ENCODE measurements at places on chromosomes 11 and 22.

- DNase-seq = no peak
Observed at GRCh38 chr11:21402274-21402673, 732.9 kb downstream of the NELL1 start.

DNA sequence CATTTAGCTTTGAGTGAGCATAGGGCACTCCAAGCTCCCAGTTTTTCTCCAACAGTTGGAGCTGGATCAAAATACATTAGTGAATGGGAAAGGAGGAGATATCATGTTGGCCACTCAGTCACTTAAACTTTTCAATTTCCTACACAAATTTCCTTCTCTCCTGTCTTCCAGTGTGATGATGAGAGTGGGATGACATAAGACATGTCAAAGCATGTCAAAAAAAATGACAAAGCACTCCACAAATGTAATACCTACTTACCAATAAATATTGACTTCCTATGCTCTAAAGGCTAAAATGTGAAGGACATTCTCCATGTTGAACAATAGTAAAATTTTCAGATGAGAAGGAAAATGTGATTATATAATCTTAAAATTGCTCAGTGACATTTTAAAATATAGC is 1.5 kb upstream of the GRM5 start:
- DNase-seq = no peak

DNA sequence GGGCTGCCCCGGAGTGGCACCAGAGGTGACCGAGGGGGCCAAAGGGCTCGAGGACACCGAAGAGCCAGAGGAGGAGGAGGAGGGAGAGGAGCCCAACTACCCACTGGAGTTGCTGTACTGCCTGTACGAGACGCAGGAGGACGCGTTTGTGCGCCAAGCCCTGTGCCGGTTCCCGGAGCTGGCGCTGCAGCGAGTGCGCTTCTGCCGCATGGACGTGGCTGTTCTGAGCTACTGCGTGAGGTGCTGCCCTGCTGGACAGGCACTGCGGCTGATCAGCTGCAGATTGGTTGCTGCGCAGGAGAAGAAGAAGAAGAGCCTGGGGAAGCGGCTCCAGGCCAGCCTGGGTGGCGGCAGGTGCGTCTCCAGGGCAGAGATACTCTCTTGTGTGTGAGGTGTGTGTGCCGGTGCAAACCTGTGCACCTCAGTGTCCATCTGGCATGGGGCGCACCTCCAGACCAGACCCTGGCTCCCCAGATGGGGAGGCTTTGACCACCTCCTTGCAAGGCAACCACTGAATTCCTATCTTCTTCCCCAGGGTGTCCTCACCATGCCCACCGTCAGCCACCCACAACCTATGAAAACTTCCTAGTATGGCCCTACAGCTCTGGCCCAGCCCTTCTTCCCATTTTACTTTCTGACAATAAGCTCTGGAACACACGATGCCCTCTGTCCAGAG is 3.4 kb downstream of the NLRP6 start:
- DNase-seq = no peak

DNA sequence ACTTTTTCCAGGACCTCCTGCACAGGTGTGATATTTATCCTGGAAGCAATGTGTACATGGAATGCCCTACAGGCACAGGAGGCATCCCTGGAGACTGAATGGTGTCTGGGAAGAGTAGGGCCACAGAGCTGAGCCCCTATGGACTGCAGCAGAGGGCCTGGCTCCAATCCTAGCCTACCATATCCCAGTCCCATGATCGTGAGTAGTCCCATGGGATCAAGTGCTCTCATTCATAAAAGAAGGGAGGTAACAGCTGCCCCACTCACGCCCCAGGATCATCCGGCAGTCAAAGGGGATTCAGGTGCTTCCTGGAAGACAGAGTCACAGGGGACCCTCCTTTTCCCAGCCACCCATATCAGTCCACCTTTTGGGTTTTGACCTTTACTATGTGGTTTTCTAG is 24.0 kb downstream of the ANKK1 start:
- no peak for DNase-seq

DNA sequence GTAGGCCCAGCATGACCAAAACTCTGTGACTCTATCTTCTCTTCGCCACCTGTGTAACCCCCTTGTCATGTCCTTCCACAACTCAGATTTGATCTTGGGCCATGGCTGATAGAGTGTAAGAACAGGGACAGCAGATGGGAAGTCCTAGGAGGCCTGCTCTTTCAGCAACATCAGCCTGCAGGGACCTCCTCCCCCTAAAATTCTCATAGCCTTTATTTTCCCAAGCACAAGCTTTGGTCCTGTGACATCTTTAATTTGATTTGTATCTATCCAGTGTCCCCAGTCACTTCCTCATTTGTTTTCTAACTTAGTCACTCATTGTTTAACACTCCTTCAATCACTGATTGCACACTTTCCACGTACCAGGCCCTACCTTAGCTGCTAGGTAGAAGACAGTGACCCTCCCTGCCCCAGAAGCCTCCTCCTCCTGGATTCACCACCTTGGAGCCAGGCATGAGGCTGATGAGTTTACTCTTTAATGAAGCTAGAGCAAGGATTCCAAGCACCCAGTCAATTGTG is 5.3 kb downstream of the UBQLN3 start:
- DNase-seq = no peak

DNA sequence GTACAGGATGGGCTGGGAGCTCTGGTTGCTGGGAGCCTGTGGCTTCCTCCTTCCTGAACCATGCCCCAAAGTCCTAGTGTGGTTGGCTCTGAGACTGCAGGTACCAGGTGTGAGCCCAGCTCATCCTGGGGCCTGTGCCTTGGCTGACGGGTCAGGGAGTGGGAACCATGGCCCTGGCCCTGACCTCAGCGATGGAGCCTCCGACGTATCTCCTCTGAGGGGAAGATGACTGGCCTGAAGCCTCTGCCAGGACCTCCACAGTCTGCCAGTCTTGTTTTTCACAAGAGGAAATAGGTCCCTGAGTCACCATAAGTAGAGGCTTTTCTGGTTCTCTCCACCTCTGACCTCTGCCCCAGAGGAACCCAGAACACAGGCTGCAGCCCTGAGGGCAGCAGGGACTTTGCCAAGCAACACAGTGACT is 3.4 kb downstream of the RCE1 start:
- no peak for DNase-seq

GRCh38 chr22:29151316-29151715 is 54.4 kb upstream of the EMID1 start:
- DNase-seq = no peak

DNA sequence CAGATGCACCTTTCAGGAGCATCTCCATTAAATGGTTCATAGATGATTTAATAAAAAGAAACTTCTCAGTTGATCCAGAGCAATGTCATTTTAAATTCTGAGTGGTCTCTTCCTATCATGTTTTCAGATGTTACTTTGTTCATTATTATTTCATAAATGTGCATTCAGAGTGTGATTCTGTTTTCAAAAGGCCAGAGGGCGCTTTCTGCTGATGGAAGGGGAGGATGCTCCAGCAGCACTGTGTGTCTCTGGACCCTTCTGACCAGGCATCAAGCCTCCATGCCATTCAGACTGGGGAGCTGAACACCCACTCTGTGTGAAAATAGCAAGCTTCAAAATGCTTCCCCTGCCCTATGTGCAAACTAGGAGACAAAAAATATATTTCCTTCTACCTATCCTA is 23.9 kb upstream of the CRTAM start:
- no peak for DNase-seq

DNA sequence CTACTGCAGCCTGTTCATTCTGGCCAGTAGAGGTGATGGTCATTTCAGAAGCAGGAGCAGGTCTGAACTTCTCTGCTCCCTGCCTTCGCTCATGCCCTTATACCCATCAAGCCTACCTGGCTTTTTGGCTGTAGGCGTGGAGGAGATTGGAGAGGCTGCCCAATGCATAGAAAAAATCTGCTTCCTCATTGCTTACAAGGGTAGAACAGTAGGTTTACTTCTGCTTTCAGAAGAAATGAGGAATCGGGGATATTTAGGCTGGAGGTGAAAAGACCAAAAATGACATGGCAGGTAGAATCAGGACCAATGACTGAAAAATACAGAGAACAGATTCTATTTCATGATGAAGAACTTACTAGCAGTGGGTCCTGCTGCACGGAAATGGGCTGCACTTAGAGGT is 72.9 kb upstream of the YWHAH start:
- DNase-seq = no peak

DNA sequence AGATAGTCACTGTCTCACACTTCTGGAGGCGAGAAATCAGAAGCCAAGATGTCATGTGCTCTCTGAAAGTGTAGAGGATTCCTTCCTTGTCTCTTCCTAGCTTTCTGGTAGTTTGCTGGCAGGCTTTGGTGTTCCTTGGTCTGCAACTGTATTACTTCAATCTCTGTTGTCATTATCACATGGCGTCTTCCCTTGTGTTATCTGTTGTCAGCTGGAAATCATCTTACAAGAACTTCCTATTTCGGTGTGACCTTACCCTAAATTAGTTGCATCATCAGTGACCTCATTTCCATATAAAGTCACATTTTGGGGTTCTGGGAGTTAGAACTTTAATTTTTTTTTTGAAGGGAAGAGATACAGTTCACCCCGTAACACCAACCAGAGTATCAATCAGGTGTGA is 3.3 kb upstream of the LIN7C start:
- no peak for DNase-seq

DNA sequence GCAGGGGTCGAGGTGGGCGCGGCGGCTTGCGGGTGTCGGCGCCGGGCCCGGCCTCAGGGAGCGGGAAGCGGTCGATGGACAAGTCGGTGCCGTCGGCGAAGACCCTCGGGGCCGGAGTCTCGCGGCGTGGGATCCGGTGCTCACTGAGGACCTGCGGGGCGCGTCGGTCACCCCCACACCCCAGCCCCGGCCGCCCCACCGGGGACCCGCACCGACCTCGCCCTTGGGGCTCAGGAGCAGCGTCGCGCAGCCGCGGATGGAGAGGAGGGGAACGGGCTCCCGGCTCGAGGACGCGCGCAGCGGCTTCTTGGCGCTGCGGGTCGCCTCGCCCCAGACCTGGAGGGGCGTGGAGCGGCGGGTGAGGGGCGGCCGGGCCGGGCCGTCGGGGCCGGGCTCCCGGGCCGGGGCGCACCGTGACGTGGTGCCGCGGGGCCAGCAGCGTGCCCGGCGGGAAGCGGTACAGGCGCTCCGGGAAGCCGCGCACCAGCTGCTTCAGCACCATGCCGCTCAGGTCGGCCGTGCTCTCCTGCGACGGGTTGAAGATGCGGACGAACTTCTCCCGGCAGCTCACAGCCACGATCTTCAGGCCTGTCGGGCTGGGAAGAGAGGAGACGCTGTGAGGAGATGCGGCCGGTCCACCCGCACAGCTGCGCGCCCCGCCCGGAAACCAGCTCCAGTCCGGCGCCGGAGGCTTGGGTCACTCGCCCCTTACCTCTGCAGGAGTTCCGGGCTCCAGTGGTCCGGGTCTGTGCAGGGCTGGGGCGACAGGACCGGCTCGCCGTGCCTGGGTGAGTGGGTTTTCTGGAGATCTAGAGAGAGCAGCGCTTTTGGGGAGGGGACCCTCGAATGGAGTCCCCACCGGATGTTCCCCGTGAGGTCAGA is 4.5 kb downstream of the LMNTD2 start:
- DNase-seq = no peak

GRCh38 chr11:1935156-1936071 is 11.7 kb upstream of the MRPL23 start:
- no peak for DNase-seq

DNA sequence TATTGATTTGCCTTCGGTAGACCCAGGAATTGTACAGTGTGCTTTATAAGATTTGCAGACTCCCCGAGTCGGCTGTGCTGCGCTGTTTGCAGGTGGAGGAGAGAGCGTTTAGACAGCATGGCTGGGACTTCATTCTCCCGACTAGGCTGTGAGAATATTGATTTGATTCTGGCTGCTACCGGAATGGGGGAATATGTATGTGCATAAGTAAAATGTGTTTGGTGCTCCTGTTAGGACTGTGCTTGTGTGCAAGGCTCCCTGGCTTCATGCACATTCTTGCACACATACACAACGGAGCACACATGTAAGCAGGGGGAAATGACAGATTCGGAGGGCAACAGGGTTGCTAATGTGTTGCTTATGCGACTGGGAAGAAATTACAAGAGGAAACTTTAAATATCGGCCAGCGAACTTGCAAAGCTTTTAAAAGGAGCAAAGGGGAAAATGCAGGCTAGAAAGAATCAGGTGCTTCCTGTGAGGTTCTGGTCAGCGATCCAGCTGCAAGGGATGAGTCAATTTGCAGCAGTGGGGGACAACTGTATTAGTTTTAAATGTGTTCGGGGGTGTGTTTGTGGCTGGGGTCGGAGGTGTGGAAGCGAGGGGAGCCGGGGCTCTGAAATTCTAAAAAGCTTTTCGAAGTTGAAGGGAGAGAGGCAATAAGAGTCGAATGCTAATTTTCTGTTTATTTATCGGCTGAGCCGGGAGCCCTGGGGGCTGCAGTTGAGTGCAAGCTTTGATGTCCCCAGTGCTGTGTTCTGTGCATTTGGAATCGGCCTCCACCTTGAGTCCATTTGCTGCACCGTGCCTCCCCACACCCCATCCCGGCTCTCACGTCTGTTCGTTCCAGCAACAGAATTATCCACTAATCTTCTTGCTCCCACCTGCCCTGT is 731 bp downstream of the NTM start:
- no peak for DNase-seq

DNA sequence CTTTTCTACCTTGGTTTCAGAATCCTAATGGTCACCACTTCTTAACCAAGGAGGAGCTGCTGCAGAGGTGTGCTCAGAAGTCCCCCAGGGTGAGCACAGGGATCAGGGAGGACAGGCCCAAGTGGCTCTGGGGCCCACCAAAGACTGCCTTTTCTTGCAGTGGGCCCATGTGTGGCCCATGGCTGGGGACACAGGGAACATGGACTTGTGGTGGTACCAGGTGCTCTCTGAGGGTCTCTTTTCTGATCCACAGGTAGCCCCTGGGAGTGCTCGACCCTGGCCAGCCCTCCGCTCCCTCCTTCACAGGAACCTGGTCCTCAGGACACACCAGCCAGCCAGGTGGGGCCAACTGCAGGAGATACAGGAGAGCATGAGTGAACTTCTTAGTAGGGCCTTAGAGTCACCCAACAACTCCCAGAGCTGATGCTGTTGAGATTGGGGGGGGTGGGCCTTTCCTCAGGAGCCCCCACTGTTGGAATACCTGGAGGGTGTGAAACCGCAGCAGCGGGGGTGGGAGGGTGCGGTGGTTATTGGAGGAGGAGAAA is 2.0 kb downstream of the MUS81 start:
- DNase-seq = no peak

DNA sequence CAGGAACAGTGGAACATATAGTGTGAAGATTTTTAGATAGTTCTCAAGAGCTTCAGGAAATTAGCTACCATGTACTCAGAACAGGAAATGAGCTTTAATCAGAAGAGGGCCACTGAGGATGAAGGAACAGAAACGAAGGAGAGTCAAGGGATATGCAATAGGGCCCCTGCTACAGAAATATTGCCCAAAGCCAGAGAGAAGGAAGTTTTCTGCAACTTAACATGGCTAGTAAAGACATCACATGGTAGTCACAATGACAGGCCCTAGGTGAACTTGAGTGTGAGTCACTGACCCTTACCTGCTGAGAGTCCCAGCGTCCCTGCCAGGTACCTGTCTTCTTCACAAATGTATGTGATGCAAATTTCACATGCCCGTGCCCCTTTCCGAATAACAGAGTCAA is 25.2 kb upstream of the CARD16 start:
- no peak for DNase-seq

- no peak for DNase-seq
Observed at GRCh38 chr11:101497291-101497690, 86.5 kb downstream of the TRPC6 start.

Measured in activated CD8-positive, alpha-beta memory T cell treated with anti-CD3 and anti-CD28 coated beads for 1 hour (primary cell).